BJ (cell line): ENCODE measurements at places on chromosomes 4 and X.

DNA sequence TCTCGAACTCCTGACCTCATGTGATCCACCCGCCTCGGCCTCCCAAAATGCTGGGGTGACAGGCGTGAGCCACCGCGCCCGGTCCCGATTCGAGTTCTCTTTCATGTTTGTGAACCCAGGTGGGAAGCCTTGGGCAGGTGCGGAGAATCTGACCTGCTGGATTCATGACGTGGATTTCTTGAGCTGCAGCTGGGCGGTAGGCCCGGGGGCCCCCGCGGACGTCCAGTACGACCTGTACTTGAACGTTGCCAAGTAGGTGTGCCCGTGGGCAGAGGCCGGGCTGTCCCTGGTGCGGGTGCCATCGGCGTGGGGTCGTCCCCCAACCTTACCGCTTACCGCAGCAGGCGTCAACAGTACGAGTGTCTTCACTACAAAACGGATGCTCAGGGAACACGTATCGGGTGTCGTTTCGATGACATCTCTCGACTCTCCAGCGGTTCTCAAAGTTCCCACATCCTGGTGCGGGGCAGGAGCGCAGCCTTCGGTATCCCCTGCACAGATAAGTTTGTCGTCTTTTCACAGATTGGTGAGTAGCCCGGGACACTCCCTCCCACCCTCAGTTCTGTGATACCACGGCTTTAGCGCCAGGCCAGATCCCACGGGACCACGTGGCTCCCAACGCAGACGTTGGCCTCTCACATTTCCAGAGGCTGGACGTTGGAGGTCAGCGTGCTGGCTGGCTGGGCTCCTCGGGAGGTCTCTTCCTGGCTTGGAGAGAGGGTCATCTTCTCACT lies 15.6 kb downstream of the IL3RA start:
- DNase-seq = no peak

DNA sequence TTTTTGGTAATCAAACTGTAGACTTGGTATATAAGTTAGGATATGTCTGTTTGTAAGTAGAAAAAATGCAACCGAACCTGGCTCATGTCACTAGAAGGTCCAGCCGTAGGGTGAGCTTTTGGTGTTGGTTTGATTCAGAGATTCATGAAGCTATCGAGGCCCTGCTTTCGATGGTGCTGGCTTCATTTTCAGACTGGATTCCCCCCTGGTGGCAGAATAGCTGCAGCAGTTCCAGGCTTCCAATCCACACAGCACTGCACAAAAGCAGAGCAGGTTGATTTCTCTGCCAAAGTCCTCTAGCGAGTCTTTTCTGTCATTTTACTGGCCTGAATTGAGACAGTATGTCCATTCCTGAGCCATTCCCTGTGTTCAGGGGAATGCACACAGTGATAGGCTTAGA lies 33.1 kb downstream of the PDK3 start:
- DNase-seq = no peak

GRCh38 chrX:124293810-124294209 lies 38.6 kb upstream of the TEX13D start:
- no peak for DNase-seq

- DNase-seq = no peak
These were observed 3.5 kb upstream of the TIMP1 start for GRCh38 chrX:47578692-47579091.

GRCh38 chr4:32031026-32031425 lies 1310.9 kb downstream of the PCDH7 start:
- no peak for DNase-seq

DNA sequence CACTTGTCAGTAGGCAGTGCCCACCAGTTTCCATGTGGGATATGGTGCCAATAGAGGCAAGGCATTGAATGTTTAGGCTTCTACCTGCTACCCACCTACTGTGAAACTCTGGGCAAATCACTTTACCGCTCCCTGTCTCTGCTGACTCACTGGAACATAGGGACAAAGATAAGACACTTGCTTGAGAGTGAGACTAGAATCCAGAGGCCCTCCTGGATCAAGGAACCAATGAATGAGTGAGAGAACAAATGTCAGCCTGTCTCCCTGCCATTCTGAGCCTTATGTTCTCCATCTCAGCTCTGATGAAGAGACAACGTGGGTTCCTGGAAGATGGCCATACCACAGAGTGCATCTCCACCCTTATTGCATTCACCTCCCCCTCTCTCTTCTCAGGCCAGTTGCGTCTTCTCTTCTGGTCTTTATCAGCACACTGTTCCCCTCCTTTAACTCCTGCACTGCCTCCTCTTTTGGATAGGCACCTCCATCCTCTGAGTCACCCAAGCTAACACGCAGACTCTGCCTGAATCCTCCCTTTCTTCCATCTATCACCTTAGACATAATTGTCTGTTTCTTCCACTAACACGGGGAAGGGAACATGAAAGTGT lies 15.4 kb upstream of the PRRG3 start:
- DNase-seq = no peak
